Effector CD8-positive, alpha-beta T cell (primary cell): ENCODE measurements at places on chromosomes 6 and 20.

DNA sequence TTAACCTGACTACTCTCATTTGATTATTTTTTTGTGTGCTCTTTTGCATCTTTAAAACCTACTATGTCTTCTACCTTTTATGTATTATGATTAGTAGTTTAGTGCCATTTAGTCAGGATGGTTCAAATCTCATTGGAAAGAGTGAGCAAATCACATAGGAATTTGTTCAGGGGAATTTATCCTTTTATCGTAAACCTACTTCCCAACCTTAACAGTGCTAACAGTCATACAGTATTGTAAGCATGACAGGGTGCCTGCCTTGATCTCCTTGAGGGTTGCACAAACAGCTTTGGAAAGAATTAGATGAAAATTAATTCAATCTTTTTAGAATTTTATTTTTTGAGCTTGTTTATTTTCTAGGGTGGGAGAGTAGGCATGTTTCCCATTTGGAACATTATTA, 18.3 kb downstream of the RNF8 start:
- DNase-seq = no peak

- DNase-seq = no peak
These were observed 48.1 kb downstream of the SLC24A3 start for GRCh38 chr20:19260412-19261090.

- no peak for DNase-seq
These were observed 146.2 kb upstream of the ECI2 start for GRCh38 chr6:4281341-4282293.

- no peak for DNase-seq
These were observed 21.6 kb upstream of the FBXO9 start for GRCh38 chr6:53043581-53043980.

DNA sequence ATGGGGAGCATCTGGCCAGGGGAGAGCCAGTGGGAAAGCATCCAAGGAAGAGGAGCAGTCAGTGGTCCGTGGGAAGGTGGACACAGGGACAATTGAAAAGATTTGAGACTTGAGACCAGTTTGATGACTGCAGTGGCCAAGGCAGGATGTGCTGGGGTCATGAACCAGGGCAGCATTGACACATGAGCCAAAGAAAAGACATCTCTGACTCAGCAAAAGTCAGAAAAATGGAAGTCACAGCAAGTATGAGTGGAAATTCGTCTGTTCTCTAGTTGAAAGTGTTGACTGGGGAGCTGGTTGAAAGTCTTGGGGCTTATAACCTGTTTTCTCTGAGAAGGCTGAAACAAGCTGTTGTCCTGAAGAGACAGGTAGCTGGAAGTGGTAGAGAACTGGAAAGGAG, 31.3 kb downstream of the RAB22A start:
- no peak for DNase-seq

GRCh38 chr6:16684195-16684689, 77.0 kb downstream of the ATXN1 start:
- no peak for DNase-seq

DNA sequence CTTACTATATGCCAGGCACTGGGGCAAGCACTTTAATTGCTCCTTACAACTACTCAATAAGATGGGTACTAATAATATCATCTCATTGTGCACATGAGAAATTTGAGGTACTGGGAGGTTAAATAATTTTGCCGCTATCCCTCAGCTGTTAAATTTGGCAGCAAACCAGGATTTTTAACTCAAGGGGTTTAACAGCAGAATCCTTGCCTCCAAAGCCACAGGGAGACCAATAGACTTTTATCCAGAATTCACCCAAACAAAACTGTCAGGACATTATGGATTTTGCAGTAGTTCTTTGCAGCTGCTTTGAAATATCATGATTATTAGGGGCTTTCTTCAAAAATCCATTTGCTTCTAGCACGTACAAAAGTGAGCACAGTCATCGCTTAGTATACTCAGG, 136.2 kb downstream of the RPS12 start:
- no peak for DNase-seq

GRCh38 chr20:53611449-53611894, 17.8 kb upstream of the ZNF217 start:
- no peak for DNase-seq

GRCh38 chr6:36169023-36170007, 27.2 kb upstream of the BRPF3 start:
- DNase-seq = no peak

DNA sequence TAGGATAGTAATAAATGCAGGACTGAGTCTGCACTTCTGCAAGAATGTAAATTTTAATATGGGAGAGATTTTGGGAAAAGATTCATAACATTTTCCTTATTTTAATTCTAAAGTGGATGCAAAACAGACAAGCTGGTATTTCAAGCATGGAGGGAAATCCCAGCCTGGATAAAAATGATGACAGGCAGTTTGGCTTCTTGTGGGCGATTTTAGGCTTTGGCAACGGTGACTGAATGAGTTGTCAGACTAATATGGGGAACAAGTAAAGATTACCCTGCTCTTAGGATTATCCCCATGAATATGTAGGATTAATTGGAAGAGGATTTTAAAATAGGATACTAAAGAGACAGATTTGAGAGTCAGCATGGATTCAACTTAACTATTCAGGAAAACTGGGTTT, 21.0 kb downstream of the OGFRL1 start:
- DNase-seq = no peak

DNA sequence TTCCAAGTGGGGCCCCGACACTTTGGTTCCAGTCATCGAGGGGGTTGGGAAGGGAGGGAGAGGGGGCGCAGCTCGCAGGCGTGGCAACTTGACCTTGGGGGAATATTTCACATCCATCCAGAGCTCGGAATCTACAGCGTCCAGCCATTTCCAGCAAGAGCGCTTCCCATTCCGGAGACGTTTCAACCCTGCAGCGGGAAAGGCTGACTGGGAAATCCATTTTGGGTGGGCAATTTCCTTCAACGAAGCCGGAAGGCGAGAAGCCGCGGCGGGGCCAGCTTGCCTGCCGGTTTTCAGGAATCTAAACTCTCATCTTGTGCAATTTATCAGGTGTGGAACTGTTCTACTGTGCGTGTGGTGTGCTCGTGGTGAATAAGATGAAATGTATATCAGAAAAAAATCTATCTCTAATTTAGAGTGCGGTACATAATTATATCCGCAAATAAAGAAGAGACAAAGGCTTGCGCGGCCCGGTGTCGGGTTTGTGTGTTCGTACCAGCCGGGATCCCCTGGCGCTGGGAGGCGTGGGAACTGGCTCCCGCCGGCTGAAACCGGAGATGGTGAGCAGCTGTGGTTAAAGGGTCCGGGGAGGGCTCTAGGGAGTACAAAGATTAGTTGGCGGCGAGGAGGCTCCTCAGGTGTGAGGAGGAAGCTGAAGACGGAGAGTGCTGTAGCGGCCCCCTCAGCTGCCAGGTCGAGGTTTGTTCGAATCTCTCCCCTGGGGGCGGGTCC, 4.8 kb downstream of the SLC32A1 start:
- DNase-seq = no peak

- DNase-seq = no peak
These were observed 115.3 kb upstream of the TRAF3IP2 start for GRCh38 chr6:111720931-111721496.

DNA sequence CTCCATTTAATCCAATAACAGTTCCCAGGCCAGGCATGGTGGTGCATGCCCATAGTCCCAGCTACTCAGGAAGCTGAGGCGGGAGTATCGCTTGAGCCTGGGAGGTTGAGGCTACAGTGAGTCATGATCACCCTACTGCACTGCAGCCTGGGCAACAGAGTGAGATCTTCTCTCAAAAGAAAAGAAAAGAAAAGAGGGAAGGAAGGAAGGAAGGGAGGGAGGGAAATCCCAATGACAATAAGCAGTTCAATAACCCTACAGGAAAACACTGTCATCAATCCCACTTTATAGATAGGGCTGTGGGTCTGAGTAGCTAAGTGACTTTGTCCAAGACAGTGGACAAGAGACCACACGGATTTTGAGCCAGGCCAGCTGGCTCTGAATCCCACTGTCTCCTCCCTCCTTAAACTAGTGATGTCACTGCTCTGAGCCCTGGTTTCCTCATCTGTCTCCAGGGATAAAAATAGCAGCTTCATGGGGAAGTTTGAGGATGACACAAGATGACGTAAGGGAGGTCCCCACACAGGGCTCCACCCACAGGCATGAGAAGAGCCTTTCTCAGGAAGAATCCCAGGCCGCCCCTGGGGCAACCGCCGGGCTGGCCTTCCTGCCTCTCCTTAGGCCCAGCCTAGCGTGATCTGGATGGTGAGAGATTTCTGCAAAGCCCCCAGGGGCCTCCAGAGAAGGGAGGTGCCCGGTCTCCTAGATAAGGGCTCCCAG, 7.2 kb upstream of the TRIB3 start:
- DNase-seq = no peak

DNA sequence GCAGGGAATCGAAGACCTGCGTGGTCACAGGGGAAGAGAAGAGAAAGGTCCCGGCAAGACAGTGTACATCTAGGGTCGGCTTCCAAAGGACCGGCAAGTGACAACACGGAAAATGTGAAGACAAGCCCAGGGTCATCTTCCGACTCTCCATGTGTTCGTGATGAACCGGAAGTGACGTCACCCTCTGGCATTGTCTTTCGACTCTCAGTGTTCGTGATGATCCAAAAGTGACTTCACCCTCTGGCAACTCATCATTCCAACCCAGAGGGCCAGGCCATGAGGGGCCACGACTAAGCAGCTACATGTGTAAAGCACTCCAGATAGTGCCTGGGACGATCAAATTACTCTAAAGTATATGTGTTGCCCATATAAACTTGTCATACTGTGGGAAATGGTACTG, 290.8 kb downstream of the THBS2 start:
- no peak for DNase-seq

DNA sequence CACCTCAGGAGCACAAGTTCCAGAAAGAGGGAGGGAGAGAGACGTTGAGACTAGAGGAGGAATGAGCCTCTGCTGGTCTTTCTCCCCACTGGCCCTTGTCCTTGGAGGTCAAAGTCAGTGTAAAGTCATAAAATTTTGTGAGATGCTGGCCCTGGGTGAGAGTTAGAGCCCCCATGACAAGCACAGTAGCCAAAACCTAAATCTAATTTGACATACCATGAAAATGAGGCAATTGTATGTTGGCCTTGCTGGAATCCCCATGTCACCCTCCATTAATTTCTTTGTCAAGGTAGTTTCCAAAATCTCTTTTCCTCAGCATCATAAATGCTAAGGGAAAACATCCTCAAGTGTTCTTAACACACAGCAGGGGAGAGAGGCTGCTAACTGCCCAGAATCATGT, 17.6 kb upstream of the NEDD9 start:
- DNase-seq = no peak

GRCh38 chr20:10739566-10739965, 65.8 kb upstream of the JAG1 start:
- DNase-seq = no peak

DNA sequence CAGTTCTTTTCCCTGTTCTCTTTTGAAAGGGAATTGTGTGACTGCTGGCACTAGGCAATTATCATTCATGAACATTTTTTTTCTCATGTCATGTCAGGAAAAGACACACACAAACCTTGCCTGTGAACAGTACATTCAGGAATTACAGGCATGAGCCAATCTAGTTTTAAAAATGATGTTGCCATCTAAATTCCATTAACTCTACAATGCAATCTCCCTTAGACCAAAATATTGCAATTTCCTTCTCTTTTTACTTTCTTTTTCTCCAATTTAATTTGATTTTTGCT, 127.5 kb upstream of the STMND1 start:
- DNase-seq = no peak

DNA sequence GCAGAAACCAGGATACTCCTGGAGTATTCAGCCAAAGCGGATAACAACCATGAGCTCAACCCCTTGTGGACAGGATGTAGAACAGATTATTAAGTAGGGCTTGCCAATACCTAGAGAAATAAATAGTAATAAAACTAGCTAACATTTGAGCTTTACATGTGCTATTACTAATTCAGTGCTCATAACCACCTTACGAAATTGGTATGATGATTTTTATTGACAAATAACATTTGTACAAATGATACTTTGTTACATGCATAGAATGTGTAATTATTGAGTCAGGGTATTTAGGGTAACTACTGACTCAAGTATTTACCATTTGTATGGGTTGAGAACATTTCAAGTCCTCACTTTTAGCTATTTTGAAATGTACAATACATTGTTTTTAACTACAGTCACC, 287.9 kb downstream of the CDC5L start:
- DNase-seq = no peak

- no peak for DNase-seq
These were observed 49.7 kb downstream of the JPH2 start for GRCh38 chr20:44137266-44137801.

GRCh38 chr6:10302566-10303235, 112.2 kb downstream of the TFAP2A start:
- DNase-seq = no peak

DNA sequence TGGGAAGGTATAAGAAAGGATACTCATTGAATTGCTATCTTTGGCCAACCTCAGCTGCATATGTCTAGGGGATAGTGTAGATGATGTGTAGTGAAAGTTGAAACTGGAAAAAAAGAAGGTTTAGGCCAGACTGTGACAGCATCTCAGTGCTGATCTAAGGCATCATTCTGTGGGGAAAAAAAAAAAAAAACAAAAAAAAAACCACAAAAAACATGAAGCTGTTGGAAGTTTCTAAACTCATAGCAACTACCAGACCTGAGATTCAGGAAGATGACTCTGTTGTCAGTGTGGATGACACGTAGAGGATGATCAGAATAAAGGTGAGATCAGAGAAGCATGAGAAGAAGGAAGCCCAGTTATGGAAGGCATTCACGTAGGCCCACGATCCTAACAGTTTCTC, 100.8 kb upstream of the CNKSR3 start:
- DNase-seq = no peak

DNA sequence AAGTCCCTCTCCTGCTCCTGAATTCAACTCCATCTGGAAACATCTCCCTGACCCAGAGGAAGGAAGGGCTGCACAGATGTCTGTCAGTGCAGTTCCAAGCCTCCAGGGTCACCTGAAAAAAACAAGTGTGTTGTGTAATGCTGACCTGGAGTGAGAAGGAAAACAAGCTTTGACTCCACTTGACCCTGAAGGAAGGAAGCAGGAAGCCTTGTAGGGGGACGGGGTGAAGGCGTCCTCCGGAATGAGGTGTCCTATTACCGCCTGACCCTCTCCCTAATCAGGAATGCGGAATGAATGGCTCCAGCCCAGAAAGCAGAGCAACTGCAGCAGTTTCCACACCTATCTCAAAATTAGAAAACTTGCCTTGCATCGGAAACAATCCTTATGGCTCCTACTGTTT, 13.9 kb upstream of the ADGRF5 start:
- DNase-seq = no peak

- no peak for DNase-seq
These were observed 22.9 kb downstream of the HTR1B start for GRCh38 chr6:77440206-77440976.

GRCh38 chr6:116562614-116563013, 8.7 kb upstream of the RWDD1 start:
- no peak for DNase-seq
